ENCODE measurements at places on chromosomes 13 and 19.

DNA sequence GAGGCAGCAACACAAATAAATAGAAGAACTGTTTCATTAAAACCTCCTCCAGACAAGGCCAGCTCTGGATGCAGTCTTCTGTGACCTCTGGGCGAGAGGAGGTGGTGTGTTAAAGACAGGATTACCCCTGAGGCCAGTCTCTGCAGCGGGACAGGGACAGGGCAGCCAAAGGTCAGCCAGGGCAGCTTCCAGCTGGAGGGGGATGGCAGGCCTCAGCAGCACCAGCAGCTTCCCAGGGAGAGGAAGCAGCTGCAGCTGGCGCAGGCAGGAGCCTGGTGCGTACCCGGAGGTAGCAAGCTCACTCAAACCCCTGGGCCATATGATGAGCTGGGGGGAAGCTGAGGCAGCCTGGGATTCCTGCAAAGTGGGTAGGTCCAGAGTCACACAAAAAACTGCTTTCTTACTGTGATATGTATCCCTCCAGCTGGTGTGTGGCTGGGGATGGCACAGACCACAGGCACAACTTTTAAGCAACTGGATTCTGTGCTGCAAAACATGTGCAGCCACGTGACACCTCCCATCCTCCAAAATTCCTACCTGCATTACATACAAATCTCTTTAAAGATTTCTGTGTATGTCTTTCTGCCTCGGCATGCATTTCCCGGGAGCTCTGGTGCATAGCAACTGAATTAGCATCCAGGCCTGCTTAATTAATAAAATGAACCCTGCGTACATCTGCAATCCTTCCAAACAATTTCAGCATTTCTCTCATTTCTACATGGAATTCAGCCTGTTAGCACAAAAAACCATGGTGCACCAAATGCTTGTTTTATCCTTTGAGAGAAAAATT lies 238.3 kb upstream of the MAB21L1 start:
- no peak for DNase-seq

- no peak for DNase-seq
Measured at GRCh38 chr19:22919946-22920345, 83.0 kb downstream of the ZNF728 start.

- DNase-seq, result no peak
Measured at GRCh38 chr19:5035793-5036697, 67.1 kb downstream of the KDM4B start.

- DNase-seq, result no peak
Measured at GRCh38 chr13:41312176-41312500, 1.1 kb downstream of the NAA16 start.

DNA sequence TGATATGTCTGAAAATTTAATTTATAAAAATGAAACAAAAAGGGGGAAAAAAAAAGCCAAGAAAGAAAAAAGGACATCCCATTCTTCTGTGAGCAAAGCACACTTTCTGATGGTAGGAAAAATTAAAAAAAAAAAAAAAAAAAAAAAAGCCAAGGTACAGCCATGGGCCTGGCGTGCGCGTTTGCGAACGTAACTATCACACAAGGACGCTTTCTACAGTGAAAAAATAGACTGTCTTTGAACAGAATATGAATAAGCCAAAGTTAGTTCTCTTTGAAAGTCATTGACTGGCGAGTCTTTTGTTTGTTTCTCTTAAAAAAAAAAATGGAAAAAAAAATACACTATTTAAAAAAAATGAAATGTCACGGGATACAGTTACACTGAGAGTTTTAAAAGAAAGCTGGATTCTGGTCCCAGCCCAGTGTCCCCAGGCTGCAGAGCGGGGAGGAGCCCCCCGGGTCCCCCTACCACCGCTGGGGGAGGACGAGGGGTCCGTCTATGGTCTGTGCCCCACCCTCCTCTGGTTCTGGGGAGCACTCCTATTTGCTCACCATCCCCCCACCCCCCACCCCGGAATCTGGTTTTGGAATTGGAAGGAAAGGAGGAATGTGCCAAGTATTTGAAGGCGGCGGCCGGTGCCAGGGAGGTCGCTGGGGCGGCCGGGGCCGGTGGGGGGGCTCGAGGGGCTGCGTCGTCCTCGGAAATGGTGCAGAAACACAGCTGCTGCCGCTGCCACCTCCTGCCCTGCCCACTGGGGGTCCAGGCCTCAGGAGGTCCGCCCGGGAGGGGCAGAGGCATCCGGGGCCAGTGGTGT lies 134.5 kb downstream of the PTPRS start:
- no peak for DNase-seq

GRCh38 chr13:58994777-58995176 lies 1169.0 kb downstream of the DIAPH3 start:
- no peak for DNase-seq

Measured in esophagus squamous epithelium (tissue), 5 donors.